Keratinocyte (primary cell): ENCODE measurements at places on chromosomes 1 and 21. TPM values are rescaled to one million over a fixed set of nuclear protein-coding genes. Genes with fewer than 3 reads are reported as not detected.

GRCh38 chr1:37174876-37175275 is 140.6 kb upstream of the GRIK3 start:
- no peak for DNase-seq

DNA sequence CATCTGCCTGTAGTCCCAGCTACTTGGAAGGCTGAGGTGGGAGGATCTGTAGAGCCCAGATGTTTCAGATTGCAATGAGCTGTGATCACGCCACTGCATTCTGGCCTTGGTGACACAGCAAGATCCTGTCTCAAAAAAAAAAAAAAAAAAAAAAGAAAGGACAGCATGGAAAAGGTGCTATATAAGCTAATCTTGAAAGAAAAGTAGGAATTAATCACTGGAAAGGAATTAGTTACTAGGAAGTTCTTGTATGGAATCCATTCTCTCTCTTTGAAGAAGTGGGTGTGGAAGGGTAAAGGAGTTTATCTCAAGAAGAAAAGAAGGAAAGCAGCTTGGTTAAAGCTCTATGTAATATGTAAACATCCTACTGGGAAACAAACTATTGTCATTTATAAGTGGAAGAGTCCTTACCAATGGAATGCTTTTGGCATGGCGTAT is 339.2 kb downstream of the DPYD start:
- peak; percentile 42 for DNase-seq

DNA sequence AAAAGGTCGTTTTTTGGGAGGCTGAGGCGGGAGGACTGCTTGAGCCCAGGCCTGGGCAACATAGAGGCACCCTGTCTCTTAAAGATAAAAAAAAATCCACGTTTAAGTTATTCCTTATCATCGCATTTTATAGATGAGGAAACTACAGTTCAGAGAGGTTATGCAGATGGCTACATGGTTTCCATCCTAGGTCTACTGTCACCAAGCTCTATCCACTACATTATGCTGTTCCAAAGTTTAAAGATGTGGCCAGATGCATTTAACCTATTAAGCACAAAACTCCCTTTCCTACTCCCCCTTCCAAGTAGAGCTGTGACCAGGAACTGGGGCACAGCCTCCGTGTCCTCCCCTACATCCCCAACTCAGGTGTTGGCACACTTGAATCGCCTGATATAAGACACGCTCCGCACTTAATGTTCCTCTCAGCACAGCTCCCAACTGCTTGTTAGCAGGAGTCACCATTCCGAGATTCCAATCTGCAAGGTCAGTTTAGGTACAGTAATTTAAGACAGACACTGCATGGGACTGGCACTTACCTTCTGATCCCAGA is 1.3 kb downstream of the TAF5L start:
- DNase-seq, result no peak

- DNase-seq, result no peak
Observed at GRCh38 chr1:42380586-42381279, at the start of gene RIMKLA. TSS of gene RIMKLA (plus strand) at chr1:42380792. CDS start at chr1:42380935, 143 bp downstream.

DNA sequence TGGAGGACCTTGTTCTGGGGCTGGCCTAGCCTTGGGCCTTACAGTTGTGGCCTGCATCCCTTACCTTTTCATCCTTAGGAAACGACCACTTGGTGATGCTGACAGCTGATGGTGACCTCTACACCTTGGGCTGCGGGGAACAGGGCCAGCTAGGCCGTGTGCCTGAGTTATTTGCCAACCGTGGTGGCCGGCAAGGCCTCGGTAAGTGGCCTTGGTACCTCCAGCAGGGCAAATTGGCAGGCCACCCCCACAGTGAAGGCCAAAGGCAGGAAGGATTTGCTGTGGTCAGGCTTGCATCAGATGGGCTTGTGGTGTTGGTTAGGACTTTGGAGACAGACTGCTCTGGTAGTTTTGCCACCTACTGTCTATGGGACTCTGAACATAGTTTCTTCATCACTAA is 17.7 kb upstream of the TRNAU1AP start:
- DNase-seq, result no peak

- DNase-seq, result no peak
Observed at GRCh38 chr1:112638110-112638428, 18.4 kb downstream of the CAPZA1 start.

- DNase-seq, result no peak
Observed at GRCh38 chr1:78091886-78092285, 46.1 kb downstream of the GIPC2 start.

DNA sequence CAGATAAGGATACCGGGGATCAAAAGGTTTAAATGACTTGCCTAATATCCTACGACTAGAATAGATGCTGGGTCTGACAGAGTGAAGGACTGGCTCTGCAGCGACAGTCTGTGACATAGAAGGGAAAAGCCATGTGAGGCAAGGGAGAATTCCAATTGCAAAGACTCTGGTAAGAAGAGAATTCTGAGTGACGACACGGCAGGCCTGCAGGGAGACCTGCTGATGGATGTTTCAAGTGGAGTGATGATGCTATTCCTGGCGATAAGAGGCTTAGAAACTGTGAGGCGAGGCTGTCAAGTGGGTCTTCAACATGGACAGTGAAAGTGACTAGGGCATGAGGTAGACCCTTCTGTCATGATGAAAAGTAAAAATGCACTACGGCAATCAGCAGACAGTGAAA is 176.6 kb upstream of the PBX1 start:
- no peak for DNase-seq

DNA sequence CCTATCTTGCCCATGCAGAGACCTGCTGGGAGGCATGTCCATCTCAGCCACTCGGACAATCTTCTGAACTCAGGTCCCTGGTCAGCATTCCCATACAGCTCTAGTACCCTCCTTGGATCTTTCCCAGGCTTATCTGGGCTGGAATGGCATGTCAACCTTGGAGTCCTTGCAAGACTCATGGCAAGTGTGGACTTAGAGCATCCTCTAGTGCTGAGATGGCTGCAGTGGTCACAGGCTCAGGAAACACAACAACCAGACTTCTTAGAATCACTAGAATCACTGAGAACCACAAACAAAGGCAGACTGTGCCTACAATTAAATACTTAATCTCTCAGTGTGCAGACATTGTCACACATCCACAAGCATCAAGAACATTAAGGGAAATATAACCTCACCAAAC is 73.1 kb upstream of the TSHB start:
- no peak for DNase-seq

DNA sequence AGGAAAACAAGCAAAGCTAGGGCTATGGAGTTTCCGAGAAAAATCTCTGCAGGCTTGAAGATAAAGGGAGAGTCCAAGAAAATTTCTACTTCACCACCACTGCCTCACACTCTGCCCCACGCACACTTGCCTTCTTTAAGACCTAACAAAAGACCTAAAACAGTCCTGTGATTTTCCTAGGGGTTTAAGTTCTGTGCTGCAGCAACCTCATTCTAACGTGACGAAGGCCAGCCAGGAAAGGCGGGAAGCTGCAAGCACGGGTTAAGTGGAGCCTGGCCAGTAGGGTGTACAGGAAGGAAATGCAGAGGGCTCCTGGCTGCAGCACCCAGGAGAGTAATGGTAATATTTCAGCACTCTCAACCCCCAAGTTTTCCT is 1.5 kb downstream of the SPATA6 start:
- DNase-seq, result no peak

GRCh38 chr1:174761335-174761734 is 238.4 kb upstream of the CACYBP start:
- DNase-seq, result no peak

- DNase-seq, result peak; percentile 91
Observed at GRCh38 chr1:88774151-88774556, 90.1 kb downstream of the PKN2 start.

DNA sequence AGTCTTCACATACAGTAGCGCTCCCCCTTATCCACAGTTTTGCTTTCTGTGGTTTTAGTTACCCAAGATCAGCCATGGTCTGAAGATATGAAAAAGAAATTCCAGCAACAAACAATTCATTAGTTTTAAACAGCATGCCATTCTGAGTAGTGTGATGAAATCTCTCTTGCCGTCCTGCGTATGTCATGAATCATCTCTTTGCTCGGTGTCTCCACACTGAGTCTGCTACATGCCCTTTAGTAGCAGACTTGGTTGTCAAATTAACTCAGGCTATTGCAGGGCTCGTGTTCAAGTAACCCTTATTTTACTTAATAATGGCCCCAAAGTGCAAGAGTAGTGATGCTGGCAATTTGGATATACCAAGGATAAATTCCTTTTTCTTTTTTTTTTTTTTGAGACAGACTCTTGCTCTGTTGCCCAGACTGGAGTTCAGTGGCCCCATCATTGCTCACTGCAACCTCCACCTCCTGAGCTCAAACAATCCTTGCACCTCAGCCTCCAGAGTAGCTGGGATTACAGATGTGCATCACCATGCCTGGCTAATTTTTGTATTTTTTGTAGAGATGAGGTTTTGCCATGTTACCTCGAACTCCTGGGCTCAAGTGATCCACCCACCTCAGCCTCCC is 22.6 kb downstream of the PHACTR4 start:
- DNase-seq, result no peak

- DNase-seq, result no peak
Observed at GRCh38 chr21:38377165-38378088, 120.6 kb downstream of the KCNJ15 start.

- DNase-seq, result no peak
Observed at GRCh38 chr1:235017191-235017590, 111.4 kb downstream of the TOMM20 start.

GRCh38 chr1:164452549-164452948 is 106.4 kb upstream of the PBX1 start:
- no peak for DNase-seq

DNA sequence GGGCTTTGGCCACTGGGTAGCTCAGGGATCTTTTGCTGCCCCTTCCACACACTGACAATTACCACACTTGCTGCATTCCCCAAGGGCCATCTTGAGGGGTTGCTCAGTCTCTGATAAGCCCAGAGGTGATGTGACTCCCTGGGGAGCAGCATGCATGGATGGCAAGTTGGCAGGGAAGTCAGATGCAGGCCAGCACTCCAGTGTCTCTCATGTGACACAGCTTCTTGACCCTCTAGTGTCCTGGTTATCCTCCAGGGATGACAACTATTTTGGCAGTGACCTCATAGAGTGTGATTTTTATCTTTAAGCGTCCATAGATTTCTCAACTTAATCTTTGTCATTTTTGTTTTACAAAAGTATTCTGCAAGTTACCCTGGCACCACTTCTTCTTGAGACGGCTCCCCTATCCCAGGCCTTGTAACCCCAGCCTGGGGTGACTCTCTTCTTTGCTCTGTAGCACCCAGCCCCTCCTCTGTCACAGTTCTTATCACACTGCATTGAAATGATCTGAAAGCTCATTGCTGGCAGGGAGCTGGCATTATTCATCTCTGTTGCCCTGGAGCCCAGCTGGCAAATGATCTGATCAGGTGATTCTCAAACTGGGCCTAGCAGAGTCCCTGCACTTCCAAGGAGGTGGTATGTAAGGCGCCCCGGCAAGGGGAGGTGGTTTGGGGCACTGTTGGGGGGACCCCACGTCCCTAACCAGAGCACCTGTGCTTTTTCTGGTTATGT is 72.6 kb downstream of the TENT5C start:
- DNase-seq, result no peak

GRCh38 chr21:25149022-25149421 is 458.3 kb downstream of the MRPL39 start:
- DNase-seq, result no peak

GRCh38 chr1:156336242-156336641 is 1.9 kb downstream of the CCT3 start:
- DNase-seq, result no peak

- no peak for DNase-seq
Observed at GRCh38 chr1:78370779-78371482, 119.8 kb upstream of the PTGFR start.

GRCh38 chr1:94641990-94642389 is 100.4 kb upstream of the F3 start:
- DNase-seq, result no peak

The FAM3B gene
- polyA plus RNA-seq, result not detected in 3 replicates

The DTL gene
- 1.9 to 17.4 TPM (median 9.3 TPM) in 3 replicates for polyA plus RNA-seq

The CD48 gene
- polyA plus RNA-seq, result 0.07 to 0.30 TPM (median 0.08 TPM) in 3 replicates

The BGLAP gene
- 0.12 to 0.45 TPM (median 0.23 TPM) in 3 replicates for polyA plus RNA-seq

The PTPN22 gene
- 0.07 to 0.39 TPM (median 0.23 TPM) in 3 replicates for polyA plus RNA-seq

The WDTC1 gene
- 5.1 to 10.1 TPM (median 5.7 TPM) in 3 replicates for polyA plus RNA-seq

The SASS6 gene
- 1.0 to 2.5 TPM (median 1.3 TPM) in 3 replicates for polyA plus RNA-seq

The GJB3 gene
- polyA plus RNA-seq, result 133 to 176 TPM (median 163 TPM) in 3 replicates

The TMPRSS2 gene
- not detected in 3 replicates for polyA plus RNA-seq

The PROX1 gene
- polyA plus RNA-seq, result 0.20 to 0.31 TPM (median 0.24 TPM) in 3 replicates

The ESRRG gene
- 0.08 to 0.16 TPM (median 0.08 TPM) in 3 replicates for polyA plus RNA-seq

The SLAMF6 gene
- polyA plus RNA-seq, result 0.03 TPM in 1 of 3 replicates, not detected in the others

The COL11A1 gene
- polyA plus RNA-seq, result 0.06 to 0.37 TPM (median 0.06 TPM) in 3 replicates

The TRAF3IP3 gene
- 0.08 to 0.16 TPM in 2 of 3 replicates, not detected in the other for polyA plus RNA-seq

The KRTAP26-1 gene
- not detected in 3 replicates for polyA plus RNA-seq

The RHD gene
- polyA plus RNA-seq, result not detected in 3 replicates

The MIXL1 gene
- polyA plus RNA-seq, result not detected in 3 replicates
